ENCODE measurements at places on chromosomes 4 and X. TPM values are rescaled to one million over a fixed set of nuclear protein-coding genes. Genes with fewer than 3 reads are reported as not detected.

DNA sequence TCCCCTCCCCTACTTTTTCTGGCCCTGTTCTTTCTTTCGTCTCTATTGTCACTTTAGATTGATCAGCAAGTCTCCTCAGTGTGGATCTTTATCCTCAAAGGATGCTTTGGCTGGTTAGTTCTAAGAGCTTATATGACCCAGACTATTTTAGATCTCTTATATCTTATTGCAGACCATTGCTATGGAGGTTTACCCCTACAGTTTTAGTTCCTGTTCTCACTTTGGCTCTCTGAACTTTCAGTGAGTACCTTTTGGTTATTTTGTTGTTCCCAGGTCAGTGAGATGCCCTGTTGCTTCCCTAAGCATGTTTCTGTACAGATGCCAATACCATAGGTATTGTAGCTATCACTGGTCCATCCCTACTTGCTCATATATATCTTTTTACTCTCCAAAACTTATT is 24.0 kb upstream of the MED14 start:
- DNase-seq, result no peak
- H3K4me3 ChIP-seq, result no peak overlapping the region
- H3K4me1 ChIP-seq, result no peaks in the 10 kb centered on the region
- no peaks in the 10 kb centered on the region for H3K27me3 ChIP-seq
- H3K36me3 ChIP-seq, result no peaks in the 10 kb centered on the region
- H3K27ac ChIP-seq, result no peak overlapping the region

DNA sequence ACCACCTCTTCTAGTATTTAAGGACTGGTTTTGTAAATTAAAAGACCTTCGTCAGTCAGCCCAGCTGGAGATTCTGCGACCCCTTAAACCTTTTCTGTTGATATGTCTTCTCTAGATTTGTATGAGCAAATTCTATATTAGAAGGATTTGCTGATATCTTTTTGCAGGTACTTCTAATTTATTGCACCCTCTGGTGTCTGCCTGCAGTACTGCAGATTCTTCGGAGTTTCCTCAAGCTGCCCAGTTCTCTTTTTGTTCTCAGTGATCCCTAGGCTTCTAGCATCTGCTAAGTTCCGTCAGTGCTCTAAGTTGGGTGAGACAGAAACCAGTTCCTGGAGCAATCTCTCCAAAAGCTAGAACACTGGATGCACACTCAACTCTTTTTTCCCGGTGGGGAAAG is 545.2 kb downstream of the C4orf33 start:
- no peak overlapping the region for H3K4me3 ChIP-seq
- H3K27me3 ChIP-seq, result no peaks in the 10 kb centered on the region
- no peaks in the 10 kb centered on the region for H3K4me1 ChIP-seq
- no peak for DNase-seq
- H3K36me3 ChIP-seq, result no peaks in the 10 kb centered on the region

DNA sequence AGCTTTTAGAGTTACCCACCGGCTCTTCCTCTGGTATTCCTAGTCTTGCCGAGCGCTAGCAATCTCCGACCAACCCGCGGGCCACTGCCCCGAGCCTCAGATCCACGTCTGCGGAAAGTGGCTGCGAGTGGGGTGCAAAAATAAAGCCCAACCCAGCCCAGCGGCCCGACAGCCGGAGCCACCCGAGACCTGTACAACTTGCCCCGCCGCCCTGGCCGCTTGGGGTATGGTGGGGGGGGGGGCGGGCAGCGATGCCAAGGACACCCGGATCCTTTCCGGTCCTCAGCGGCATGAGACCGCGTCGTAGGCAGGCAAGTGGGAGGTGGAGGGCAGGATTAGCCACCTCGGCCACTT is 1.6 kb downstream of the SLITRK4 start:
- H3K27me3 ChIP-seq, result peaks cover 44% of the 10 kb centered on the region
- DNase-seq, result no peak

- H3K27me3 ChIP-seq, result no peaks in the 10 kb centered on the region
- H3K4me3 ChIP-seq, result no peak overlapping the region
- no peak overlapping the region for H3K27ac ChIP-seq
- DNase-seq, result no peak
- H3K4me1 ChIP-seq, result peaks cover 33% of the 10 kb centered on the region
Observed at GRCh38 chr4:39621582-39621981, 17.1 kb downstream of the SMIM14 start.

DNA sequence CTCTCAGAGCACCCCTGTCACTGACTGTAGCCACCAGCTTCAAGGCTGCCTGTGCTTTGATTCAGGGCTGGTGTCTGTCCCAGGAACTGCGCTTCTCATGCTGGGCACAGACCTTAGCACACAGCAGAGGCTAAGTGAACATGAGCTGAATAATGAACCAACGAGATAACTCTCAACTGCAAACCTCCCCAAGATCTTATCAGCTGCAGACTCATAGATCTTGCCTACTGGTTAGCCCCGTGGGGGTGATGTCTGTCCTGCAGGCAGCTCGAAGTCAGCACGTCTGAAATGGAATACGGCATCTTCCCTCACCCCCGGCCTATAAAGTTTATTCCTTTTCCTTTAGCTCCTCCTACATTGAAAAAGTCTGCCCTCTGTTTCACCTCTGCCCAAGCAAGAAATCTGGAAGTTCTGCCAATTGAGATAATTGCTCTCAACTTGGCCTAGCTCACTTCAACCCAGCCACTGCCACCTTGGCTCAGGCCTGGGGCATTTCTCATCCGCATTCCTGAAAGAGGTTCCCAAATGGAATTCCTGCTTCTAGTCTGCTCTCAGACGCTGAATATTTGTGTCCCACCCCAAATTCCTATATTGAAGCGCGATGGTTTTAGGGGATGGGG is 73.7 kb downstream of the GATB start:
- peaks cover 72% of the 10 kb centered on the region for H3K4me1 ChIP-seq
- no peaks in the 10 kb centered on the region for H3K36me3 ChIP-seq
- no peak overlapping the region for H3K4me3 ChIP-seq
- no peaks in the 10 kb centered on the region for H3K27me3 ChIP-seq
- no peak overlapping the region for H3K27ac ChIP-seq

GRCh38 chr4:47862297-47862696 is 24.4 kb upstream of the CORIN start:
- H3K27ac ChIP-seq, result no peak overlapping the region
- no peak overlapping the region for H3K4me3 ChIP-seq
- no peak for DNase-seq
- no peaks in the 10 kb centered on the region for H3K4me1 ChIP-seq
- H3K36me3 ChIP-seq, result no peaks in the 10 kb centered on the region
- H3K27me3 ChIP-seq, result no peaks in the 10 kb centered on the region

Gene TMPRSS11F
- 12.6 TPM for total RNA-seq

DNA sequence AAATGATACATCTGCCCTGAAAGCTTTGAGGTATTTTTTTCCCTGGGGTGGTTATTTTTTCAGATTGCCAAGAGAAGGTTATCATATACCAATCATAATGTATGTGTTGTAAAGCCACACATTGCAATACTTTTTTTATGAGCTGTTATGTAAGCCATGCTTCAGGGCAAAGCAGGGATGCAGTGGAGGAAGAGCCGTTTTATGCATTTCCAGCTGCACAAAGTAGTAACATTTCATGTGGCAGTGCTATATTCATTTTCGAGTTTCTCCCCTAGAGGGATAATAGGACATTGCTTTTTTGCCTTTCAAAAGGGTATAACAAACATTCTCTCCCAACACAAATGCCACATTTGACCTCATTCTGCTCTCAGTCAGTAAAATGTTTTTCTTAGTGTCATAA is 68.5 kb downstream of the GALNT7 start:
- no peak overlapping the region for H3K4me3 ChIP-seq
- peaks cover 14% of the 10 kb centered on the region for H3K36me3 ChIP-seq
- no peaks in the 10 kb centered on the region for H3K27me3 ChIP-seq
- H3K4me1 ChIP-seq, result no peaks in the 10 kb centered on the region

GRCh38 chr4:22573198-22573597 is 57.3 kb upstream of the ADGRA3 start:
- no peak overlapping the region for H3K27ac ChIP-seq
- H3K27me3 ChIP-seq, result no peaks in the 10 kb centered on the region
- no peaks in the 10 kb centered on the region for H3K36me3 ChIP-seq
